ENCODE measurements at places on chromosomes 2 and 18.
A peak's percentile ranks its signal among the peaks of the same experiment; 100 is the strongest.

DNA sequence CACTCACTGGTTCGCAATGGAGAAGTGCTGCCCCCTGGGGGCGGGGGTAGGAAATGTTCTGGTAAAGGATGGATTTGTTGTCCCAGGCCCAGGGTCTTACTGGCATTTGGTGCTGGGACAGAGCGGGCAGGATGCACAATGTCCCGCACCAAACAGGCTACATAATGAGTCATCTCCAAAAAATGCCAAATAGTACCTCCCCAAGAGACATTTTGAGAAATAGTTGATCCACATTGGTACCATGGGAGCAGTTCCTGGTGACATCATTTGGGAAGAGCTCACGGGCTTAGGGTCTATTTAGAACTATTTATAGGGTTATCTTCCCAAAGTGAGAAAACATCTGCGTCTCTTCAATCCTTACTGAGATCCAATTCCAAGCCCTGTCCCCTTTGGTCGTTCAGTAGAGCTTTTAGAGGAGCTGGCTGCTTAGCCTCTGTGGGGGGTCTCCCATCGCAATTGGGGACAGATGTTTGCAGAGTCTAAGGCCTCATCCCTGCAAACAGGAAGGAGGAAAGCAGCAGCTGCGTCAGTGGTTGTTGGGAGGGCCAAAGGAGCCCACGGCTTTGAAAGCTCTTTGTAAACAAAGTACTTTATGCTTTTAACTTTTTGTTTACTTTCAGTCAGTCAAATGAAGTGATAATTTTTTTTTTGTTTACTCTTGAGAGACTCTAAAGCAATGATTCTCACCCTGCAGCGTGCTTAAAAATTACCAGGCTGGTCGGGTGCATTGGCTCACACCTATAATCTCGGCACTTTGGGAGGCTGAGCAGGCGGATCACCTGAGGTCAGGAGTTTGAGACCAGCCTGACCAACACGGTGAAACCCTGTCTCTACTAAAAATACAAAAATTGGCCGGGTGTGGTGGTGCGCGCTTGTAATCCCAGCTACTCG lies 49.3 kb downstream of the GREB1 start:
- DNase-seq = peak; percentile 59

DNA sequence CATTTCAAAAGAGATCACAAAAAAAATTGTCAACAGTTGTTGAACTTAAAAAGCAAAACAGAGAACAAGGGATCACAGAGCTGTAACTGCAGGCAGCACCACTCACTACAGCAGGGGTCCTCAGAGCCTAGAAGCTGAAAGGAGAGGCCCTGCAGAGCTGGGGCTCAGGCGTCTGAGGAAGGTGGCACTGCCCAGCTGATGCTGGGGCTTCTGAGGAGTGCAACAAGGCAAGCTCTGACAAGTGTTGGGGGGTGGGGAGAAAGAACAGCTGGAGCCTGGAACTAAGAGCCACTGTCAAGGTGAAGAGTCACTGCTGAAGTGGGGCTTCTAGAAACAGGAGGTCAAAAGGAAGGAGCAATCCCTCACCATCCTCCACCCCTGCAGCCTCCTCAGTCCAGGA lies 46.2 kb downstream of the FTCDNL1 start:
- no peak for DNase-seq

DNA sequence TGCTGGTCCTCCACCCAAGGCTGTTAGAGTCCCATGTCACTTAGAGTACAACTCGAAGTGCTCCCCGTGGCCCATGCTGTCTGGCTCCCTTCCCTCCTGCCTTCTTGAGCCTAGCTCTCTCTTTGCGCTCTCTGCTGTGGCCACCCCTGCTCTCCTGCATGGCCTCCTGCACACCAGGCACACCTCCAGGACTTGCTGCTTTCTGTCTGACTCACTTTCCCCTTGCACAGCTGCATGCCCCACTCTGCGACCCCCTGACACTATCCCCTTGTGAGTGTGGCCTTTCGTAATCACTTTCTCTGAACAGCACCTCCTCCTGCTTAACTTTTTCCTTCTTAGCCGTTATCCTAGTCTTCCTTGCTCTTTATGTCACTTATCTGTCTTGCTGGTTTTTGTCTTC lies 343.6 kb downstream of the TGIF1 start:
- DNase-seq = peak; percentile 61

DNA sequence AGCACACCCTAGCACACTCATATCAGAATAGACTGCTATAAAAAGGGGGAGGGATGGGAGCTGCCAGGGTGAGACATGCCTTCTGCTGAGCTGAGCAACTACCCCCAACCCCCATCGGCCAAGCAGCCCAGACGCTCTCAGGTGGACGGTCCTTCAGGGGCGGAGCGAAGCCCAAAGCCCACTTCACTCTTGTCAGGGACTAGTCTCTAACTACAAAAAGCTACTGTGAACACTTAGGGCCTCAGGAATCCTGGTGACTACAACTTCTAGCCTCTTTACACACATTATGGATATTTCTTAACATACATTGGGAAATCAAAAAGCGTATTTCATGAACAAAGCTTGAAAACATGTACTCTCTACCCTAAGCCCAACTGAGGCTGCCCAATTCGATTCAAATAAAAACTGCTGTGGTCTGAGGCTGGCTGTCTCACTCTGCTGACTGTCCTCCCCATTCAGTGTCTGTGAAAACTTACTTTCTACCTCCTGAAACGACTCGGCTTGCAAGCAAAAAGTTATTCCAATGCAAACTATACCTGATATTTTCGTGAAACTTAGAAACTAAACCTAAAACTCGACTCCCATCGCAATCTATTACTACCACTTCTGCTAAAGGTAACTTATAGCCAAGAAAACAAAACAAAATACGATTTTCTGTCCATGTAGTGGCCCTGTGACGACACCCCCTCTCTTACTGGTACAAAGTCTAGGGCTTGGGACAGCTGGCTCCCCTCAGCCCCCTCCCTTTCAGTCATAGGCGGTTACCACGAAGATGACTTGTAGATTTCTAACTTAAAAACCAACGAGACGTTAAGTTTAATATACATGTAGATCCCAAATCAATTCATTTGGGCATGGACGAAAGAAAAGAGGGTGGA lies 1.2 kb downstream of the SERTAD2 start:
- DNase-seq = peak; percentile 65

DNA sequence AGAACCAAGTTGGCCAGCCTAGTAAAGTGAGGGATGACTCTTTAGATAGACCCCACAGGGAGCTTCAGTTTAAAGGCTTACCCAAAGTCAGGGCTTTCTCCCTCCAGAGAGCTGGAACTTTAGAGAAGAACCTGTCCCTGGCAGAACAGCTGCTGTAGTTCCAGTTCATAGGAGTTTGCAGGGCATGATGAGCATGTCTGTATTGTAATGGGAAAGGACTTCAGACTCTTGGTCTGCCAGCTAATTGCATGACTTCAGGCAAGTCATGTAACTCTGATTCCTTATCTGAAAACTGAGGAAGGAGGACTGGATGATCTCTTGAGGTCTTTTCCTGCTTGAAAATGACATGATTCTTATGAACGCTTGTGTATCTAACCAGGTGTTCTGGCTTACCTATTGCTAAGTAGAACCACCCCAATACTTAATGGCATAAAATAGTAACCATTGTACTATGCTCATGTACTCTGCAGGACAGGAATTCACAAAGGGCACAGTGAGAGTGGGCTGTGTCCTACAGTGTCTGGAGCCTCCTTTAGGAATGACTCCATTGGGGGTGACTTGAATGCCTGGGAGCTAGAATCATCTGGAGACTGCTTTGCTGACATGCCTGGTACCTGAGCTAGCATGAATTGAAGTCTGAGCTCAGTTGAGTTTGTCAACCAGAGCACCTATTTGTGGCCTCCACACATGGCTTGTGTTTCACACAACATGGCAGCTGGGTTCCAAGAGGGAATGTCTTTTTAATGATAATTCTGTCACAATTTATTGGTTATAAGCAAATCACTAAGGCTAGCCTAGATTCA lies 18.9 kb downstream of the SP5 start:
- DNase-seq = no peak

DNA sequence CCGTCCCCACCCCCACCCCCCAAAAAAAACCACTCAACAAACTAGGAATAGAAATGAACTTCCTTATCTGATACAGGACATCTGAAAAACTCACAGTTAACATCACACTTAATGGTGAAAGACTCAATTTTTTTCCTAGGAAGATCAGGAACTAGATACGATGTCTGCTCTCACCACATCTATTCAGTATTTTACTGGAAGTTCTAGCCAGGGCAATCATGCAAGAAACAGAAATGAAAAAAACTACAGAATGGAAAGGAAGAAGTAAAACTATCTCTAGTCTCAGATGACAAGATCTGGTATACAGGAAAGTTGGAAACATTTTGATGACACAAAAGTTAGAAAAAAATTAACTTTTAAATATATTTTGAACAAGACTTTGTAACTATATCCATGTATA lies 114.4 kb upstream of the FZD5 start:
- no peak for DNase-seq

- no peak for DNase-seq
Measured at GRCh38 chr2:158762336-158762735, 32.8 kb upstream of the DAPL1 start.

- DNase-seq = no peak
Measured at GRCh38 chr18:55374741-55375140, 213.3 kb downstream of the TCF4 start.

DNA sequence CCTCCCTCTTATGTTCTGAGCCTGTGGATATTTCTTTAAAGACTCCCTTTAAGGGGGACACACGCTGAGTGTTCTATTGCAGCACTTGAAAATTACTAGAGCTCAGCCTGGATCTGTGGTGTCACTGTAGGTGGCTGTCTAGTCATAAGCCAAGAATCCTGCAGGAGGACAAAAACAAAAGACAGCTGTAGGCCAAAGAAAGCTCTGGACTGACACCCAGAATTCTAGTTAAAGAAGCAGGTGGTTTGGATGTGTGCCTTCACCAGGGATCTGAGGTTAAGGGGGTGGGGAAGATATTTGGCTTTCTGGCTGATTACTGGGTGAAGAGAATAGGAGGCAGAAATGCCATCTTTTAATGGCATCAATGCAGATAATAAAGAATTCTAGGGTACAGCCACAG lies 842.5 kb upstream of the NXPH2 start:
- DNase-seq = no peak

DNA sequence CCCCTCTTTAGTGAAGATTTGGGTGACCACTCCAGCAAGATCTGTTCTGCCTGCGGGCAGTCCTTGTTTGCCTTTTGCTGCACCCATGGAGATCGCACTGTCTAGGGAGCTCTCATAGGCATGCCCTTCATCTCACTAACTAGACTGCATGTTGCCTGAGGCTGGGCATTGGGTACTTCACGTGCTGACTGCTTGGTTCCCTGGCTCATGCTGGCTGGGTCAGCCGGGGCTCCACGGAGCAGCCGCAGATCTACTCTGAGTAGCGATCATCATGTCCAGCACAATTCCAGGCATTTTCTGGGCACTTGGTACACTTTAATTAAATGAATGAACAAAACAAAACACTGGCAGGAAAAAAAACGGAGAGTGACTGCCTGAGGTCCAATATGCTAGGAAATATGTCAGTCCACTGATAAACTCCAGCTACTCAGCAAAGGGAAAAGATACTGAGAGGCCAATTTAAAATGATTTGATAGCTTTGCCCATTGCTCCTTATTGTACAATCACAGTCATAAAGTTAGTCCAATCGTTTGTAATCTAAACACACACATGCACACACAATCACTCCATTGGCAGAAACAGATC lies 220.3 kb downstream of the C1D start:
- no peak for DNase-seq

DNA sequence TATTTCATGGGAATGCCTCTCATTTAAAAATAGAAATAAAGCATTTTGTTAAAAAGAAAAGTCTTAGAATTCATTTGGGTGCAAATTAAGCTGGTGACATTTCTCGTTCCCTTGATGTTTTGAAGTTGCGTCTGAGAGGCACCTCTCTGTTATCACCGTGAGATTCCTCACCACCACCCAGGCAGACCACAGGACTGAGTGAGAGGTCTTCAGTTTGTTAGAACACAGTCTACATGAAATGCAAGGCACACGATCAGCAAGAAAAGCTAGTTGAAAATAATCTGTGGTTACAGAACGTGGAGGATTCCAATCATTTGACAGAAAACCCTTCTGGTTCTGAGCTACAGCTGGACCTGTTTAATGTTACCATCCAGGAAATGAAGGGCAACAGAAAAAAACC lies 116.0 kb downstream of the UXS1 start:
- DNase-seq = no peak

- no peak for DNase-seq
Measured at GRCh38 chr2:126038861-126039260, 617.1 kb upstream of the GYPC start.

GRCh38 chr2:234412726-234413125 lies 84.2 kb downstream of the ARL4C start:
- DNase-seq = peak; percentile 59

DNA sequence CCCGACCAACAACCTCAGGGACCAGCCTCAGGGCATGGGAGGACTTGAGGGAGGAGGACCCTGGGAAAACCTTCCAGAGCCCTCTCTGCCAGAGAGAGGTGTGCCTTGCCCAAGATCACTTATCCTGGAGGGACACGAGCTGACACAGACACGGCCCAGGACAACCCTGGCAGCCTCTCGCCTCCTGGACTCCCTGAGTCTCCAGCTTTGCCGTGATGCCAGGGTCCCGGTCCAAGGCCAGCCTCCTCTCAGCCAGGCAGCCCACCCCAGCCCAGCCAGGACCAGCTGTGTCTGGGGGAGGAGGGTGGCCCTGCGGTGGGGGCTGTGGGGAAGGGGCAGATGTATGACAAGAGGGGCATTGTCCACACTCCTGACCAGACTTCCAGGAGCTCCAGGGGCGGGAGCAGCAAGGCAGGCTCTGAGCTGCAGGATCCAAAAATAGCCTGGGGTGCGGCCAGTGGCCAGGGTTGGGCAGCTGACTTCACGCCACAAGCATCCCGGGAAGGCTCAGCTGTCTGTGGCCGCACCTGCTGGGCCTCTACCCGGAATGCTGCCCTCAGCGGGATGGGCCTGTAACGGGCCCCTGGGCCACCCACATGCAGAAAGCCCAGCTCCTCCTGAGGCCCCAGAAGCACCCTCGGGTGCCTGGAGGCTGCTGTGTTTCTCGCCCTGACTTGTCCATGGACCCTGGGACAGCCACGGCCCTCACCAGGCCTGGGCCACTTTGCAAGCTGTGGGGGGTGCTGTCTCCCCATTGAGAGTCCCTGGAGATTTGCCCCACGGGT lies 65.5 kb upstream of the GPC1 start:
- DNase-seq = peak; percentile 89

- no peak for DNase-seq
Measured at GRCh38 chr2:7752291-7752690, 835.1 kb downstream of the RNF144A start.

DNA sequence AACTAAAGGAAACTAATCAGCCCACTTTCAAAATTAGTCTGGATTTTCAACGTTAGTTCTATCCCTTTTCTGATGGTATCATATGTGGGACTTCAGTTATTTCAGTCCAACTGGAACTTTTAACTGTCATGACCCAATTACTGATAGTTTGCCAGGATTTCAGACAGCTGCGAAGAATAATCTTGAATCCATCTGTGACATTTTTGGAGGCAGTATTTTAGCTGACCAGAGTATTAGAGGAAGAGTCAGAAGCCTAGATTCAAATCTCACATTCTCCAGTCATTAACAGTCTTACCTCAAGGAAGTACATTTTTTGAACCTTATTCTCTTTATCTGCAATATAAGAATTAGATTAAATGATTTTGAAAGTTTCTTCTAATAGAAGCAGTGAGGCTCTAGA lies 81.3 kb downstream of the PTRHD1 start:
- no peak for DNase-seq

- no peak for DNase-seq
Measured at GRCh38 chr2:141767691-141768090, 363.1 kb downstream of the LRP1B start.
